ENCODE measurements at places on chromosomes 11 and 22.

DNA sequence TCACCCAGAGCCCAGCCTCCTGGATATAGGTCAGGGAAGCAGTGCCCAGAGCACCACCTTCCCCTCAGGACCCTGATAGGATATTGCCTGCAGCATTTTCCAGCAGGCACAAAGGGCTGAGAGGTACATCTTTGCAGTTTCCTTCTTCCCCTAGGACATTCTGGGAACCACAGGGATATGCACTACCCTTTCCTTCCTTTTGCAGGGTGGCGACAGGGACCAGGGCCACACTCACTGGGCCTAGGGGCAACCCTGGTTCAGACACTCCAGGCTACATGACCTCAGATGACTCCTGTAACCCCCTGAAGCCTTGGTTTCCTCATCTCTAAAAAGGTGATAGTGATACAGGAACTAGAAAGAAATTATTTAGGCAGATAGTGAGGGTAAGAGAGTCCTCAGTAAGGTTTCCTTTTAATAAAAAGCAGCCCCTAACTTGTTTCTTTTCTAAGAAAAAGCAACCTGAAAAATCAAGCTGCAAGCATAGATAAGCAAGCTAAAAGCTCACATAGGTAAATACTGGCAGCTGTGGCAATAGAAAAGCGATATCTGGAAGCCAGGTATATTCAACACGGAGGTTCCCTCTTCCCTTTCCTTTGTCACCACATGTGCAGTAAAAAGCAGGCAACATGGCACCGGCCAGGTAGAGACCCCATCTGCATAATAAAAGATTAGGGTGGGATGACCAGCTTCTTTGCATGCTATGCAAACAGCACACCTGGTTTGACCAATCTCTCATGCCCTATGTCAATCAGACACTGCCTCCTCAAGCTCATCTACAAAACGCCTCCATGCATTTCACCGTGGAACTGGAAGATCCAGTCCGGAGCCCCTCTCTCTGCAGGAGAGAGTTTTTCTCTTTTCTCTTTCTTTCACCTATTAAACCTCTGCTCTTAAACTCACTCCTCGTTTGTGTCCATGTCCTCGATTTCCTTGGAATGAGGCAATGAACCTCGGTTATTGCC, 13.2 kb upstream of the MRGPRX2 start:
- DNase-seq, result no peak

DNA sequence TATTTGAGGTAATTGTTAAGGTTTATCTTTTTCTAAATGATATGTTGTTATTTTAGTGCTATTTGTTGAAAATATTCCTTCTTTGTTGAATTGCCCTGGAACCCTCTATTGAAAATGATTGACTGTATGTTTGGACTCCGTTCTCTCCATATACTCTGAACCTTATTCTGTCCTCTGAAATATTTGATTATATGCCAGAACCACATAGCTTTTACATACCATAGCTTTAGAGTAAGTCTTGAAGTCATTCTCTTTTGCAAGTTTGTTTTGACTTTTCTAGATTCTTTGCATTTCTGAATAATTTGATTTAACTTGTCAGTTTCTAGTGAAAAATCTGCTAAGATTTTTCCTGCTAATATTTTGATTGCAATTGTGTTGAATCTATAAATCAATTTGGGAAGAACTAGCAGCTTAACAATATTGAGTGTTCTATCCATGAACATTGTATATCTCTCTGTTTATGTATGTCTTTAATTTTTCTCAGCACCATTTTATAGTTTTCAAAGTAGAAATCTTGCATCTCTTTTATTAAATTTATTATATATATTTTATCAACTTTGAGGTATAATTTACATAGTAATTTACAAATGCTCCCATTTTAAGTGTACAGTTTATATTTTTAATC, 51.7 kb upstream of the PITPNB start:
- no peak for DNase-seq

GRCh38 chr22:48380016-48380665, 1447.5 kb downstream of the BRD1 start:
- no peak for DNase-seq

GRCh38 chr11:48082771-48083170, 102.4 kb downstream of the PTPRJ start:
- DNase-seq, result no peak

DNA sequence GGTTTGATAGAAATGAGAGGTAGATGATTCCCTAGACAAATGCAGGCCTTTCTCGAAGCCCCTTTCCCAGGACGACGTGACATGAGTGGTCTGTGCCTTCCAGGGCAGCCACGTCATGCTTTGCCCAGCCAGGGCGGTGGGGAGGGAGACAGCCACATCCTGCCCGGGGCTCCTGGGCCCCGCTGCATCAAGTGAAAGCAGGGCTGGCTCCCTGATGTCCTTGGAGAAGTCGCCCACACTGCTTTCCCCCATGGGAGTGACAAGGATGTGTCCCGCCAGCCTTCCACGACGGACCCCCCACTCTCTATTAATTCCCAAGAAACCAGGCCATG, 13.2 kb downstream of the PPARA start:
- DNase-seq, result no peak

DNA sequence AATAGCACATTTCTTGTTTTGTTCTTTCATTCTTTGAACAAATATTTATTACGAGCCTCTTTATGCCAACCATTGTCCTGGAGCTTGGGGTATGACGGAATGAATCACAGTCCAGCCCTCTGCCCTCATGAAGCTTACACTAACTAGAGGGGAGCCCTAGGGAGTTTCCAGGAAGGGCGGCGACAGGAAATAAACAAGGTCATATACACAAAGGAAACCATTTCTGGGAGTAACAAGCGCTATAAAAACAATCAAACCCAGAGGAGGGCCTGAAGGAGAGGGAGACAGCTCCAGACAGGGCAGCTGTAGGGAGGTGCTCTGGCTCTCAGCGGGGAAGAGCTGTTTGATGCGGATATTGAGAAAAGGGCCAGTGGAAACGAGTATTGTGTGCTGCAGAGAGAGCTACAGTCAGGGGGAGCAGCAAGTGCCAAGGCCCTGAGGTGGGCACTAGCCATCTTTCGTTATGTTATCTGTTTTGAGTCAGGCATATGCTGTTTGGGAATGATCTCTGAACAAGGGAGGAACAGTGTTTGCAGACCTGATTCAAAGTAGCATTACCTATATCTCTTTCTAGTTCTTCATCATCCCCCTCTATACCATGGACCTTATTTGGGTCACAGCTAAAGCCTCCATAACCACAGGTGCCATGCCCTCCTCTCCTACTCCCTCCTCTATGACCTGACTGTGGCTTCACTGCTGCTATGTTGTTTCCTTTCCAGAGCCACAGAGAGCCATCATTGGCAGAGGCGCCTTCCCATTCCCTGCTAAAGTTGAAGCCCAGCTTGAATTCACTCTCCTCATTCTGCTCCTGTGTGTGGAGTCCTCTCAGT, 15.3 kb upstream of the ZBTB16 start:
- no peak for DNase-seq

DNA sequence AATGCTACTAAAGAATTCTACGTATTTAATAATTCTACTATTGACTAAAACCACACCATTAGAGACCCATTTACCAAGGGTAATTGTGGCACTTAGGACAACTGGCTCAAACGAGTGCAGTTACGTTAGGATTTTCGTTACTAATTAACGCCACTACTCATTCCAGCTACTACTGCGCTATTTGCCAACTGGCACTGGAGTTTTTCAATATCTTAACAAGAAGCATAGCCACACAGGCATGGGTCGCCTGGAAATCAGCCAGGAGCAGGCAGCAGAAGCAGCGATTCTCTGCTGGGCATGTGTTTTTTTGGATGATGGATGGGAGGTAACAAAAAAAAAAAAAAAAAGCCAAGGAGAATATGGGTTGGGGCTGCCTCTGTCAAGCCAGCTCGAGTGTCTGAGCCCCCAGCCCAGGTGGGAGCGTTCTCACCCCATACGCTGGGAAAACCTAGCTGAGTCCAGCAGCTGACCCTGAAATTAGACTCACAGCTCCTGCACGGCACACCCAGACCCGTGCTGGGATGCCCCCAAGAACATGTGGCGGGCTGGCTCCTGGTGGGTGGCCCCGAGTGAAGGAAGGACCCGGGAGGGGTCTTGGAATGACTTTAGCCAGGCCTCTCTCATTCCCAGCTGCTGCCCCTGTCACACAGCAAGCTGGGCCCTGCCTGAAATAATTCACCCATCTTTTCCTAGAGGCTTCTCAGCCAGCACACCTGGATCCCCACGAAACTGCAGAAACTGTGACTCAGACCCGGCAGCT, 214.0 kb downstream of the BRD1 start:
- no peak for DNase-seq

DNA sequence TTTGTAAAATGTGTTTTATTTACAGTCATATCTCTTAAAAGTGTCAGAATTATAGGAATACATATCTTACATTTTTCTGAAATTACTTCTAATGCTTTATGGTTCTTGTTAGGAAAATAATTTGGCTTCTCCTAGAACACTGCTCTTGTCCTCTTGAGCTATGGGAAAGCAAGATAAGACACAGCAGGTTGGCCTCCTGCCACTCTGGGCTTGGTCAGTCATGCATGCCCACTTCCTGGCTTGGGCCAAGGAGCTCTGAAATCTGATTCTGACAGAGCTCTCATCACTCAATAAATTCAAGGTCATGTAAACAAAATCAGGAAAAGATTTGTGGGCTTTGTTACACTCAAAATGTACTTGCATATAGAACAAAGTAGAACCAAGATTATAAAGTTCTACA, 1036.0 kb downstream of the OPCML start:
- no peak for DNase-seq

DNA sequence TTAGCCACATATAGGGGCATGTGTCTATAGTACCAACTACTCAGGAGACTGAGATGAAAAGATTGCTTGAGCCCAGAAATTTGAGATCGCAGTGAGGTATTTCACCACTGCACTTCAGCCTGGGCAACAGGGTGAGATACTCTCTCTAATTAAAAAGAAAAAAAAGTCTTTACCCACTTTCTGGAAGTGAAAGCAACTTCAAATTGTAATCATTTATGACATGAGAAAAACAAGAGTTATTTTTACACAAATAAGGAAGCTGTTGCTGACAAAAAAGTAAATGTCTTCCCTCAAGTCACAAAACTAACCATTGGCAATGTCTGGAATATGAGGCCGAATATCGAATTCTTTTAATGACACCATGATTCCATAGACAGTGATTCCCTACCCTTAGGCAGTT, 71.4 kb downstream of the GLYATL1 start:
- DNase-seq, result no peak

DNA sequence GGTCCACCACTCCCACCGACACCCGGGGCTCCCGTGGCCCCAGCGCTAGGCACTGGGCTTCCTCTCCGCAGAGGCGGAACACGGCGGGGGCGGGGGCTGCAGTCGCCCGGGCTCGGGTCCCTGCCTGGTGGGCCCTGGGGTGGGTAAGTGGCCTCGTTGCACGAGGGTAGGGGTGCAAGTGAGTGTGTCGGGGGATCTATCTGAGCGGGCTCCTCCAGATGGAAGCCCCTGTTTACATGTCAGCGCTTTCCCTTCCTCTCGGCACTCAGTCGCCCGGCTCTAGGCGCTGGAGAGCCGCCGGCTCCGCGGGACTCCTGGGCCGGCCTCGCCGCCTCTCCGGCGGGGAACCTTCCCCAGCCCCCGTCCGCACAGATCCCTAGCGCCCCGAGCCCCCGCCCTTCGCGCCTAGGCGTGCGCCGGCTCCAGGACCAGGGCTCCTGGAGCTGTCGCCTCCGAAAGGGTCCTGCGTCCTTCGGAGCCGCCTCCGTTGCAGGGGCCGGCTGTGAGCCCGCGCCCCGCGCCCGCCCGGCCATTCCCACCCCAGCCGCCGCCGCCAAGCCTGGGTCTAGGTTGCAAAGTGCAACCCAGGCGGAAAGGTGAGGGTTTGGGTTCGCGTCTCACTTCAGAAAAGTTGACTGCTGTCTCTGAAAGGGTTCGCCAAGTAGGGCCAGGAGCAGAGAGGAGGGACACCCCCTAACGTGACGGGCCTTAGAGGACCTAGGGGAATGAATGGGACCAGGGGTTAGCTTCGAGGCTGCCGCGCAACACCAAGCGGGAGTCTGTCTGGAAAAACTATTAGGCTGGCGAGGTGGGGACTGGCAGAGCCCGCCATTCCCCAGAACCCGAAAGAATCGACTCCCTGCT, 978 bp downstream of the FLI1 start:
- DNase-seq, result no peak

DNA sequence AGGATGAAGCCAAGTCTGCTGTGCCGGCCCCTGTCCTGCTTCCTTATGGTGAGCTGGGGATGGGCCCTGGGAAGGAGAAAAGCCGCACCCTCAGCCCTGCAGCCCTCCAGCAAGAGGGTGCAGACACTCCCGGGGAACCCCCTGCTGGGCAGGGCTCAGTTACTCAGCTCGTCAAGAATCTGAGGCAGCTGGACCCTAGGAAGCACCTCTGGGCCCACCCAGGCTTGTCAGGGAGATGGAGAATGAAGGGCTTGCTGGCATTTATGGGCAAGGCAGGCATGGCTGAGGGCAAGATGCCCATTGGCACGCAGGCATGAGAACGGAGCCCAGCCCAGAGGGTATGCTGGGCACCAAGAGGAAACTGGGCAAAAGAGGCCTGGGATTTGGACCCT, 12.9 kb downstream of the RELT start:
- DNase-seq, result no peak

DNA sequence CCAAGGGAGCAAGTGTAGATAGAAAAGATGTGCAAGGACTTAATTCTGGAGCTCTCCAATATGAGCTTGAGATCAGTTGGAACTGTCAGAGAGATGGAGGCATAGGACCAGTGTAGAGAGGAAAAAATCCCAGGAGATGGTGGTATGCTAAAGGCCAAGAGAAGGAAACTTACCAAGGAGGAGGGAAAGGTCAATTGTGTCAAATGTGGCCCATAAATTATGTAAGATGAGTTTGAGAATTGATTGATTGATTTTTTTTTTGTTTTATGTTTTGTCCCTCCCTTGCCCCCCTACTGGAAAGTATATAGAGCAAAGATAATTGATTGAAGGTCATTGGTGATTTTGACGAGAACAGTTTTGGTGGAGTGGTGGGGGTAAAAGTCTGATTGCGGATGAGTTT, 2.8 kb upstream of the USP2 start:
- DNase-seq, result no peak

DNA sequence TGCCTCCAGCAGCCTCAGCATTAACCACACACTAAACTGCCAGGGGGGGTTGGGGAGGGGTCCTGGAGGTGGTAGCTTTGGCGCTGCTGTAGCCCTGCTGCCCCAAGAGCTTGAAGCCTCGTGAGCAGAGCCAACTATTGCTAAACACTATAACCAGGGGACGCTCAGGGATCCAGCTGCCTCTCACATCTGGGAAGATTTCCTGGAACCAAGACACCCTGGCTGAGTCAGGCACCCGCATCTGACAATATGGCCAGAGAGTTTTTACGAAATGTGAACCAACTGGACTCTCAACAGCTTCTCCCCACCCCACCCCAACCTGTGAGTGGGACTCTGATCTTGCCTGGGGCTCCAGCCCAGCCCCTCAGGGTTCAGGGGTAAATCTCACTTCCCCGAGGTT, 14.3 kb downstream of the C1QTNF6 start:
- no peak for DNase-seq

Measured in NCI-H1048 (cell line).